ENCODE measurements at places on chromosomes 6 and 20. TPM values are rescaled to one million over a fixed set of nuclear protein-coding genes. Genes with fewer than 3 reads are reported as not detected.

Gene TMEM200A
- 0.69 TPM for total RNA-seq

DNA sequence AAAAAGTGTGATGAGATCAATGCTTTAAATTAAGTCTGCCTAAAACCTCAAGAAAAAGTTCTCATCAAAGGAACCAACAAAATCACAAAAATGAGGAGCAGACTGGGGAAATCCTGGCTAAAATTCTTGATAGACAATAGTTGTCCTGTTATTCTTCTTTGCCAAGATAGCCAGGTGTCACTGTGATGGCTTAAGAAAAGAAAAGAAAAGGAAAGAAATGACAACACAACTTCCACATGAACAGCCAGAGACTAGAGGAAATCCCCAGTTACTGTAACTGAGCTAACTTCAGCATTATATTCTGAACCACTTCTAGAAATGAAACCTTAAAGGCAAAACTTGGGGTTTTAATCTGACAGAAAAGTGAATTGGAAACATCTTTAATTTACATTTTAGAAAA is 129.6 kb downstream of the CD24 start:
- H3K4me1 ChIP-seq, result no peaks in the 10 kb centered on the region
- H3K27ac ChIP-seq, result no peak overlapping the region
- H3K4me3 ChIP-seq, result no peak overlapping the region
- no peaks in the 10 kb centered on the region for H3K36me3 ChIP-seq
- no peaks in the 10 kb centered on the region for H3K27me3 ChIP-seq

DNA sequence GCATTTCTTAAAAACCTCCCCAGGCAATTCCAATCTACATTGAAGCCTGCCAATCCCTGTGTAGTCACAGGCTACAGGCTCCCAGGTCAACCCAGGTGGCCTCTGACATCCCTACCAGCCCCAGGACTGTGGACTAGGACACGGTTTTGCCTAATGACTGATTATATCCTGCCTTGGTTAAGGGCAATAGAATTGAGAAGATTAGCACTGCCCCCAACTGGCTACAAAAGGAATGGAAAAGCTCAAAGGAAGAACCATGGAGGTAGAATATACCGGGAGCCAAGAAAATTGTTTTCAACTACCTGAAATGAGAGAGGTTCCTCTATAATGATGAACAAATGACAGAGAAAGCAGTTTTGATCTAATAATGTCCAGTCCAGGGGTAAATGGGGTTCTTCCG is 421.1 kb upstream of the AGPAT4 start:
- no peaks in the 10 kb centered on the region for H3K36me3 ChIP-seq
- H3K27me3 ChIP-seq, result peaks cover 3% of the 10 kb centered on the region
- H3K27ac ChIP-seq, result no peak overlapping the region
- DNase-seq, result no peak

DNA sequence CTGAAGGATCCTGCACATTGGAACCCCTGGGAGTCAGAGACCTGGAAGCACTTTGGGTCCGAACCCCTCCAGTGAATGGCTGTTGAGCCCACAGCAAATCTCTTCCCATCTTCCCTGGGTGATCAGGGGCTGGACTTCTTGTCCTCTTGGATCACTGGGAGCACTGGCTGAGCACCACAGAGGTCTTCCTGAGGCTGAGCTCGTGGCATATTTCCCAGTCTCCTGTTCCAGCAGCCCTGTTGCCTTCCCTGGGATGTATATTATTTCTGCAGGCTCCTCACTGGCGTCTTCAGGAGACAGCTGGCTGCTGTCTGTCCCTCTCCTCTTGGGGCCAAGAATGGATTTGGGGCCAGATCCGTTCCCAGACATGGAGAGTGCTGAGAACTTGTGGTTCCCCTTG is 43.4 kb downstream of the PTK7 start:
- no peak for DNase-seq
- H3K27me3 ChIP-seq, result peaks cover 4% of the 10 kb centered on the region
- no peak overlapping the region for H3K4me3 ChIP-seq
- no peak overlapping the region for H3K27ac ChIP-seq
- no peaks in the 10 kb centered on the region for H3K4me1 ChIP-seq

- no peak overlapping the region for H3K27ac ChIP-seq
- peaks cover 13% of the 10 kb centered on the region for H3K36me3 ChIP-seq
- H3K4me3 ChIP-seq, result no peak overlapping the region
- H3K4me1 ChIP-seq, result peaks cover 32% of the 10 kb centered on the region
Observed at GRCh38 chr6:28402197-28402596, 2.6 kb upstream of the ZSCAN12 start.

Data from activated T-helper 1 cell treated with anti-CD3 and anti-CD28 coated beads, Interleukin-12 subunit alpha, Interleukin-12 subunit beta, Interleukin-2, Interleukin-4 antibody, amounts not matched to agents 30 ng/mL and 10 ng/mL and 1 ng/mL, durations not matched to agents 14 hours and 24 hours and 36 hours (primary cell).